ENCODE measurements at places on chromosomes 4 and X.

DNA sequence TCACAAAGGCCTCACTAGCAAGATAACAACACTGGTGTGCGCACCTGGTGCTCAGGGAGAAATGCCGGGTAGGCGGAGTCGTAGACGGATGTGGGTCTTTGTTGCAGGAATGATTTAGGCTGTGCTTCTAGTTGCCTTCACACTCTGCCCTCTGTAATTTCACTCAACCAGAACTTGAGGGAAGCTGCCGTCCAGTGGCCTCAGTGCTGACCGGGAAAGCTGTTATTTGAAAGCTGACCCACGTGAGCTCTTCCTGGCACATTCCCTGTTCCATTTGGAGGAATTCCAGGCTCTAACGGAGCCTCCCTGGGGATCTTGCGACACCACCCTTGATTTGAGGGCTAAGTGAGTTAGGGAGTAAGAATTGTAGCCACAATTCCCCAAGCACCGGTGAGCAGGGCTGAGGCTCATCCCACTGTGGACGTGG lies 15.9 kb downstream of the SH3TC1 start:
- DNase-seq, result no peak

DNA sequence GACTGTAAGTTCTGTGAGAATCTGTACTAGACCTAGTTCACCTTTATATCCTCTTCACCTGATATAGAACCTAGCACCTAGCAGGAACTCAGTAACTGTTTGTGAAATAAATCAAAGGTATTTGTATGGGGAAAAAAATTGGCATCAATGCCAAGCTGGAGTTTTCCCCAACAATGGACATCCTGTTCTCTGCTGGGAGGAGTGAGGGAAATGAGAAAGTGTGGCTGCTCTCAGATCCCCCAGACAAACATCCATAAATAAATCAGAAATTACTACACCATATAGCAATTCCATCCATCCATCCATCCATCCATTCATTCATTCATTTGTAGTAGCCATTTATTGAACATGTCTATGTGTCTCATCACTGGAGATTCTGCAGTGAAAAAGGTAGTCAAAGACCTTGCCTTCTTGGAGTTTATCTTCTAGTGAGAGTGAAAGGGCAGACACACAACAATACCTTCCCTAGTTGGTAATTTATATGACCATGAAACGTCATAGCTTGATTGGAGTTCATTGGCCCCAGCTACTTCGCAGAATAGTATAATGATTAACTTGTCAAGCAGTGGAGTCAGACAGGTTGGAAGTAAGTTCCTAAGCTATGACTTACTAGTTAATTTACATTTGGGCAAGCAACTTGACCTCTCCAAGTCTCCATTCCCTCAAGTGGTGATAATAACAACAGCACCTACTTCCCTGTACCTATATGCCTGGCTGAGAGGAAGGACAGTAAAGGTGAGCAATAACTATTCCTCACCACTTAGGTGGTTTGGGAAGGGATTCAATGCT lies 98.7 kb upstream of the KIT start:
- DNase-seq, result no peak

DNA sequence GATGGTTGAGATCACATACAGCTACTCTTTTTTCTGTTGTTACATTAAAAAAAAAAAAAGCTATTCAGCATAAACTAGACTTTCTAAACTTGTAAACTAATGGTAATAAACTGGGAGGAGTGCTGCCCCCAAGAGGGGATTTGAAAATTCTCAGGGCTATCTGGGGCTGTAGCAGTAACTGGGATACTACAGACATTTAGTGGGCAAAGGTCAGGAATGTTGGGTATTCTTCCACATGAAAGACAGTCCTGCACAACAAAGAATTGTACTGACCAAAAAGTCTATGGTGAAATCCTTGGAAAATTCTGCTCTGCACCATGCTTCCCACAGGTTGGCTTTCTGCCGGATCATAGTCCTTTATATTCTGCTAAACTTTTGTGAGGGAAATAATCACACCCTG lies 232.6 kb upstream of the BOD1L1 start:
- DNase-seq, result no peak

- DNase-seq, result no peak
Observed at GRCh38 chrX:124791492-124792095, 445.2 kb downstream of the SH2D1A start.

DNA sequence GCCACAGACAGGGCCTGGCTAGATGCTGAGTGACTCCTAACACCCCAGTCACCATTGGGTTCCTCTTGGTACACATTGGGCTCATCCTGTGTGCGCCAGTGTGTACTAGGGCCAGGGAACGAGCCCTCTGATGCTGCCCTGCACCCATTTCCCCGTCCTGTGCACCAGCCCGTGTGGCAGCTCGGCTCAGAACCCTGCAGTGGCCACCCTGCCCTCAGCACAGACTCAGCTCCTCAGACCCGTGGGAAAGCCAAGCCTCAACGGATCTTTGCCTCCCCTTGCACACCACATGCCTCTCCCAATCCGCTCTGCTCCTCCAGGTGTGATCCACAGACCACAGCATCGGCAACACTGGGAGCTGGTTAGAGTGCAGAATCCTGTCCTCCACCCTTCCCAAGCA lies 38.6 kb downstream of the EVC start:
- no peak for DNase-seq

- DNase-seq, result no peak
Observed at GRCh38 chr4:105878668-105879067, 16.6 kb upstream of the NPNT start.

- DNase-seq, result no peak
Observed at GRCh38 chr4:6964858-6965257, 55.2 kb downstream of the TBC1D14 start.
